CMK (cell line): ENCODE measurements at places on chromosomes 5 and 9.

- DNase-seq = no peak
Measured at GRCh38 chr9:70566066-70566465, 151.6 kb upstream of the KLF9 start.

- no peak for DNase-seq
Measured at GRCh38 chr5:168443533-168443932, 42.7 kb upstream of the RARS1 start.

GRCh38 chr9:123871781-123872180 is 58.1 kb downstream of the DENND1A start:
- DNase-seq = no peak

DNA sequence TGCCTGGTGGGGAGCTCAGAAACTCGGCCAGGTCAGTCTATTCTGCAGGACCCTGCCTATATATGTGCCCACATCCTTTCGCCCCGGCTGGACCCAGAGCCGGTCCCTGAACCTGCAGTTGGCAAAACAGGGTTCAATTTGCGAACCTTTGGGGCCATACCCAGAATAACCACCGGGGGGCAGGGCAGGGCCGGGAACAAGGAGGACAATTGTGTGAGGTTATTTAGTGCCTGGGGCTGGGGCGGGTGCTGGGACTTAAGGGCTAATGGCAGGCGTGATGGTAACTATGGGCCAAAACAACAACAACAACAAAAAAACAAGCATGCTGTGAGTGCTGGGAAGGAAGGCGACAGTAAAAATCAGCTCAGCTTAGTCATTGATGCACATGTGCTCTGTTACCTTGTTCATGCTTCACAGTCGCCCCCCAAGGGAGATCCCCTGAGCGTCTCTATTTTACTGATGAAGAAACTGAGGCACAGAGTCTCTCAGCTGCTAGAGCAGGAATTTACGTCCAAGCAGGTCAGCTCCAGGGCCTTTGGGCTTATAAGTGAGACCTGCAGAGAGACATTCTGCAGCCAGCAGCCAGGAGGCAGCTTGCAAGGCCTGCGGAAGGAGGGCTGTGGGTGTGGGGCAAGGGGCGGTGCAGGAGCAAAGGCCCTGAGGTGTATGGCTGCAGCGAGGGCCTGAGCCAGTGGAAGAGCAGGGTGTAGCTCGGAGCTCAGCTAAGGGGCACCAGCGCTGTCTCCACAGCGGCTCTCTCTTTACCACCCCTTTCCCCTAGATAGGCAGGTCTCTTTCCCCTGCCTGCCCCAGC is 106.0 kb downstream of the PHF2 start:
- DNase-seq = no peak

GRCh38 chr9:131776473-131776872 is 36.6 kb upstream of the RAPGEF1 start:
- DNase-seq = no peak

GRCh38 chr5:65366655-65367054 is 115.1 kb downstream of the ADAMTS6 start:
- no peak for DNase-seq

DNA sequence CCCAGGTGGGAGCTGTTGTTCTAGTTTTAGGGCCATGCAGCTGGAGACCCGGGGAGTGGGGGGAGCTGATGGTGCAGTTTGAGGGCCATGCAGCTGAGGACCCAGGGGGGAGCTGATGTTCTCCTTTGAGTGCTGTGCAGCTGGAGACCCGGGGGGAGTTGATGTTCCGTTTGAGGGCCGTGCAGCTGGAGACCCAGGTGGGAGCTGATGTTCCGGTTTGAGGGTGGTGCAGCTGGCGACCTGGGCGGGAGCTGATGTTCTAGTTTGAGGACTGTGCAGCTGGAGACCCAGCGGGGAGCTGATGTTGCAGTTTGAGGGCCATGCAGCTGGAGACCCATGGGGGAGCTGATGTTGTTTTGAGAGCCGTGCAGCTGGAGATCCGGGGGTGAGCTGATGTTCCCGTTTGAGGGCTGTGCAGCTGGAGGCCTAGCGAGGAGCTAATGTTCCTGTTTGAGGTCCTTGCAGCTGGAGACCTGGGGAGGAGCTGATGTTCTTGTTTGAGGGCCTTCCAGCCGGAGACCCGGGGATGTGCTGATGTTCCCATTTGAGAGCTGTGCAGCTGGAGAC is 14.6 kb downstream of the PDCD6 start:
- DNase-seq = no peak

GRCh38 chr5:82436291-82436690 is 158.1 kb upstream of the RPS23 start:
- no peak for DNase-seq

GRCh38 chr5:59768152-59769040 is 125.1 kb downstream of the PDE4D start:
- DNase-seq = no peak

DNA sequence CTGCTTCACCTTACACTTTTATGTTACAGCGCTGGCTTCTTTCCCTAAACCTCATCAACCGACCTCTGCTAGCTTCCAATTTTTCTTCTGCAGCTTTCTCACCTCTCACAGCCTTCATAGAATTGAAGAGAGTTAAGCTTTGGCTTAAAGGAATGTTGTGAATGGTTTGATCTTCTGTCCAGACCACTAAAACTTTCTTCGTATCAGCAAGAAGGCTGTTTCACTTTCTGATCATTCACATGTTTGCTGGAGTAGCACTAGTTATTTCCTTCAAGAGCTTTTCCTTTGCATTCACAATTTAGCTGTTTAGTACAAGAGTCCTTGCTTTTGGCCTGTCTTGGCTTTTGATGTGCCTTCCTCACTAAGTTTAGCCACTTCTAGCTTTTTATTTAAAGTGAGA is 49.5 kb downstream of the NR3C1 start:
- DNase-seq = no peak

DNA sequence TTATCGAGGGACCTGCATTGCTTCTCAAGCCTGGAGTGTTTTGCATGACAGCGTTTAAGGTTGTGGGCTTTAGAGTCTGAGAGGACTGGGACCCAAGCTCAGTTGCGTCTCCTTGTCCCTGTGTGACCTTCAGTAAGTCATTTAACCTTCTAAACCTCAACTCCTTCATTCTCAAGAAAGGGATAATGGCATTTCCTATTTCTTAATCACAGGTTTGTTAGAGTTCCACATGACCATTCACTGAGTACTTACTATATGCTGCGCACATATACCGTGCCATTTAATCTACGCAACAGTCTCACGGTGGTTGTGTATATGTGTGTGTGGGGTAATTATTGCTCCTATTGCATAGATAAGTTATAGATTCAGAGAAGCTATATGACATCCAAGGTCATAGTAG is 76.3 kb downstream of the MACROH2A1 start:
- DNase-seq = no peak

GRCh38 chr9:83285445-83286225 is 222.7 kb upstream of the RASEF start:
- DNase-seq = no peak

GRCh38 chr5:93078082-93079038 is 502.7 kb downstream of the NR2F1-AS1 start:
- DNase-seq = peak; percentile 32

GRCh38 chr5:55278778-55279177 is 28.7 kb downstream of the DHX29 start:
- no peak for DNase-seq

DNA sequence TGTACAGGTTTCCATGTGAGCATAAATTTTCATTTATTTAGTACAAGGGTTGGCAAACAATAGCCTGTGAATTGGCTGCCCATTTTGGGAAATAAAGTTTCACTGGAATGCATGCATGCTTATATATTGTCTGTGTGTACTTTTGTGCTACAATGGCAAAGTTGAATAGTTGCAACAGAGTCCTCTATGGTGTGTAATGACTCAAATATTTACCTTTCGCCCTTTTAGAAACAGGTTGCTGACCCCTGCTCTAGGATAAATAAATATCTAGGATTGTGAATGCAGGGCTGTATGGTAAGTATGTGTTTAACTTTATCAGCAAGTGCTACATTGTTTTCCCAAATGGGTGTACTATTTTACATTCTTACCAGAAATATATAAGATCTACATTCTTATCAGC is 47.2 kb downstream of the XRCC4 start:
- no peak for DNase-seq

DNA sequence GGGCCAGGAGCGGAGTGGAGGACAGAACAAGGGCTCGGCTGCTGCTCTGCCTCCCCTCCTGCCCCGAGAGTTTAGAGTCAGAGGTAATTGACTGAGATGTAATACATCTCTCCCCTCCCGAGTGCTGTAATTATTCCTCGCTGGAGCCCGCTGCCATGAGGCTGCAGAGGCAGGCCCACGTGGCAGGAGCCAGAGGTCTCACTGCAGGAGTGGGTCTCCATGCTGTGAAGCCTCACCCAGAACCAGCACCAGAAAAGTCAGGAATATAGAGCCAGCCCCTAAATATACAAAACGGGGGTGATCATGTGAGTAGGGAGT is 2.5 kb downstream of the FAM163B start:
- no peak for DNase-seq

GRCh38 chr5:33441241-33442177 is 744 bp downstream of the TARS1 start:
- peak; percentile 52 for DNase-seq

- no peak for DNase-seq
Measured at GRCh38 chr9:133609311-133610098, at the start of gene FAM163B. TSS of gene FAM163B (minus strand) at chr9:133609389. CDS start at chr9:133580223, 29,166 bp downstream.

- no peak for DNase-seq
Measured at GRCh38 chr5:8528106-8528505, 659.2 kb downstream of the MTRR start.

DNA sequence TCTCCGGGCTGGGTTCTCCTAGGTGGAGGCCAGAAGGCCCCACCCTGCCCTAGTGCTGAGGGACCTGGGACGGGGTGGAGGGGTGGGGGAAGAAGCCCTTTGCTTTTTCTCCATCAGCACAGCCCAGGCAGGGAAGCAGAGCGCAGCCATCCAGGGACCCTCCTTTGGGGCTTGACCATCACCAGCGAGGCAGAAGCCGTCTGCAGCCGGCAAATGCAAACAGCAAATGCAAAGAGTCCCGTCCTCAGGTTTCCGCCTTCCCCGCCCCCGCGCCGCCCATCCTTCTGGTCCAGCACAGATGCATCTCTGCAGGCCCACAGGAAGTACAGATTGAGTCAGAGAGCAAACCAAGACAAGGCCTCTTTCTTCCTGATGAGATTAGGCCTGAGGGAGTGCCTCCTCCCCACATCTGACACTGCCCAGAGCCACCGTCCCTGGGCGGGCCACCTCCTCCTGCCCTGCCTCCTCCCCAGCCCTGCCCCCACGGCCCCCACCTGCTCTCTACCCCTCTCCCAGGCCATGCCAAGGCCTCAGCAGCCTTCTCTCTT is 23.4 kb downstream of the CORO2A start:
- peak; percentile 61 for DNase-seq

DNA sequence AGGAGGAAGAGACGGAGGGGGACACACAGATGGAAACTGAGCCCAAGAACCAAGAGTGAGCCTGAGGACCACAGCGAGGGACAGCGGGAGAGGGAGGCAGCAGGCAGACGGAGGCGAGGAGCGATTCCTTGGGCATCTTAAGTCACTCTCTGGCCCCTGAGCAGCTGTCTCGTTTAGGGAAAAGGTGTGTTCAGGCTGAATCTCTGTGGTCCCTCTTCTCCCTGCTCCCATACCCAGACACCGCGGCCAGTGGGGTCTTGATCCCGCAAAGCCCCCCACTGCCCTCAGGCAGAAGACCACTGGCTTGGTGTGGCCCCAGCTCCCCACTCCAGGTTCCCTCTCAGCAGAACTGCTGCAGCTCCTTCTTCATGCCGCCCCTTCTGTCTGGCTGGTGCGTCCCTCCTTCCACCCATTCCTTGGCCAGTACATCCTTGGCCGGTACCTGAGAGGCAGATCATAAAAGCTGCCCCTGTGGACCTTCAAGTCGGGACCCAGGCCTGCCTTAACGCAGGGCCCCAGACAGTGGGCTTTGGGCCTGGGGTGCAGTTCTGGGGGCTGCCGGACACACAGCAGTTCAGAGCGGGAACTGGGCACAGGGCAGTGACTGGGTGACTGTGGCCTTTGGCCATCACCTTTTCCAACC is 5.8 kb upstream of the RALGDS start:
- no peak for DNase-seq

- DNase-seq = no peak
Measured at GRCh38 chr5:10461041-10461440, 19.4 kb downstream of the ROPN1L start.

- no peak for DNase-seq
Measured at GRCh38 chr9:89779405-89780203, 174.8 kb downstream of the GADD45G start.

DNA sequence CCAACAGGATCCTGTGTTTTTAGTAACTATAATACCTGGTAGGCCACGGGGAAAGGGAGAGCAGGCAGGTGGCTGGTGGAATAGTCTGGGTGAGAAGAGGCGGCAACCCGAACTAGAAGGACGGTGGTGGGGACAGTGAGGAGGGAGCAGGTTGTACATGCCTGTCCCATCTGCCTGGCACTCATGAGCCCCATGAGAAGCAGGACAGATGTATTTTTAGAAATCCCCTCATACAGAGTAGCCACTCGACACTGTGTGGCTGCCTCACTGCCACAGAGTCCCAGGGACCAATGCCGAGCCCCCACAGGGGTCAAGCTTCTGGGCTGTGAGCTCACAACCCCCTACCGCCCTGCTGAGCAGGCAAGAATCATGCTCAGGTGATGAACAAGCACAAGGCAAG is 136.6 kb downstream of the SEC61B start:
- DNase-seq = no peak
